Stimulated activated CD8-positive, alpha-beta memory T cell treated with anti-CD3 and anti-CD28 coated beads, Interleukin-7, amount 100 ng/mL, for 1 hour (primary cell): ENCODE measurements at places on chromosomes 3 and 15.

- no peak for DNase-seq
These were observed 70.6 kb upstream of the STT3B start for GRCh38 chr3:31462050-31462569.

GRCh38 chr3:124299831-124300230 is 307.9 kb upstream of the ROPN1 start:
- DNase-seq = no peak

DNA sequence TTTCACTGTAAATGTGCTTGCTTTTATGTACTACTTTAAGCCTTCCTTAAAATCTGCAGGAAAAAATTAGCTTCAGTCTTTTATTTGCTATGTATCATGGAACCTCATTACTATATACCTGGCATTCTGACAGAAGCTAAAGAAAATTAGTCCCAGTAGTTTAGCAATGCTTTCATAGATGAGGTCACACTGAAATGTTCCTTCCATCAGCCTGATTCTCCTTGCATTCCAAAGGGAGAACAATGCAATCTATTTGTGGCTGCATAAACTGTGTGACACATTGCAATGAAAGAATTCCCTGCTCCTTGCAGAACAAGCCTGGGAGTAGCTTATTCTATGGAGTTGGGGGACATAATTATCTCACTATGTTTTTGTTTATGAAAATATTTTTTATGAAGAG is 691.5 kb upstream of the ARPP21 start:
- DNase-seq = no peak

DNA sequence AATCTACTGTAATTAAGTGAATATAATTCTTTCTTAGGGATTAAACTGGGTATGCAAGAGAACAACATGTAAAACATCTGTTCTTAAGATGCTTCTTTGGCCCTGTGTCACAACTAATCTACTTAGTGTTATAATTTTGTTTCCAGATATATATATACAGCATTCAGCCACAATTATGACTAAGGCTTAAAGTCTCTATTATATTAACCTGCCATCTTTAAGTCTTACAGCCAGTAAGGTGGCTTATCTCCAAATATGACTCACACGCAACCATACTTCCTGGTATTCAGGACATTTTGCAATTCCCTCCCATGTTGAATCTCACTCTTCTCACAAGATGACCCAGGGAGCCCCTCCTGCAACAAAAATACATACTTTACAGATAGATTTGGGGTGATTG is 6.6 kb upstream of the KBTBD8 start:
- no peak for DNase-seq

GRCh38 chr3:27425896-27426565 is 56.8 kb upstream of the NEK10 start:
- no peak for DNase-seq

DNA sequence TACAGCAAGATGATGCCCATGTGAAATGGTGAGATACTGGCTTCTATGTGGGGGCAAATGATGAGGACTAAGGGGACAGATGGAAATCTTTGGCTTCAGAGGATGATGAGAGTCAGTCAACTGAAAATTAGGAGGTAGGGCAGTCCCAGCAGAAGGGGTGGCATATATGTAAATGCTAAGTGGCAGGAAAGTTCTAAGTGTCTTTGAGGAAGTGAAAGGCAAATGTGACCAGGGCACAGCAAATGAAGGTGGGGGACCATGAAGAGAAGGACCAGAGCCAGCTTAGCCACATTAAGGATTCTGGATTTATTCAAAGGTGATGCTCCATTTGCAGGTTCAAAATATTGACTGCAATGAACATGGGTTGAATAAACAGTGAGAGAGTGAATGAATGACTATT is 29.2 kb upstream of the LIMD1 start:
- no peak for DNase-seq

- no peak for DNase-seq
These were observed 462.2 kb downstream of the NSUN3 start for GRCh38 chr3:94525043-94525442.

DNA sequence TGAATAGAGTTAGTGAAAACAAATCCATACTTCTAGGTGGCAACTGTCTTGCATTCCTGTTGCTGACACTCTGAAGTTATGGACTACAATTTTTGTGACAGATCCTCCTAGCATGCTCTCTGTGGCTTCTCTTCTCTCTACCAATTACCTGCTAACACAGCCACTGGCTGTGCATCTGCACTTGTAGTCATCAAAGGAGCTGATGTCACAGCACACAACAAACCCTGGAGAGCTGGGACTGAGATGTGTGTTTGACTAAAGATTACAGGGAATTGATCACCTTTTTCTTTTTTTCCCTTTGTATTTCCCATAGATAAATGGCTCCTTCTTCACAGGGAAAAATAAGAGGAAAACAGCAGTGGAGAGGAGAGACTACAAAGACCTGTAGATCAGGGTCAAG is 278.4 kb upstream of the CCDC54 start:
- no peak for DNase-seq

GRCh38 chr3:157832588-157832987 is 273.6 kb downstream of the SHOX2 start:
- no peak for DNase-seq

- no peak for DNase-seq
These were observed 7.8 kb downstream of the CAMK1 start for GRCh38 chr3:9761919-9762318.

DNA sequence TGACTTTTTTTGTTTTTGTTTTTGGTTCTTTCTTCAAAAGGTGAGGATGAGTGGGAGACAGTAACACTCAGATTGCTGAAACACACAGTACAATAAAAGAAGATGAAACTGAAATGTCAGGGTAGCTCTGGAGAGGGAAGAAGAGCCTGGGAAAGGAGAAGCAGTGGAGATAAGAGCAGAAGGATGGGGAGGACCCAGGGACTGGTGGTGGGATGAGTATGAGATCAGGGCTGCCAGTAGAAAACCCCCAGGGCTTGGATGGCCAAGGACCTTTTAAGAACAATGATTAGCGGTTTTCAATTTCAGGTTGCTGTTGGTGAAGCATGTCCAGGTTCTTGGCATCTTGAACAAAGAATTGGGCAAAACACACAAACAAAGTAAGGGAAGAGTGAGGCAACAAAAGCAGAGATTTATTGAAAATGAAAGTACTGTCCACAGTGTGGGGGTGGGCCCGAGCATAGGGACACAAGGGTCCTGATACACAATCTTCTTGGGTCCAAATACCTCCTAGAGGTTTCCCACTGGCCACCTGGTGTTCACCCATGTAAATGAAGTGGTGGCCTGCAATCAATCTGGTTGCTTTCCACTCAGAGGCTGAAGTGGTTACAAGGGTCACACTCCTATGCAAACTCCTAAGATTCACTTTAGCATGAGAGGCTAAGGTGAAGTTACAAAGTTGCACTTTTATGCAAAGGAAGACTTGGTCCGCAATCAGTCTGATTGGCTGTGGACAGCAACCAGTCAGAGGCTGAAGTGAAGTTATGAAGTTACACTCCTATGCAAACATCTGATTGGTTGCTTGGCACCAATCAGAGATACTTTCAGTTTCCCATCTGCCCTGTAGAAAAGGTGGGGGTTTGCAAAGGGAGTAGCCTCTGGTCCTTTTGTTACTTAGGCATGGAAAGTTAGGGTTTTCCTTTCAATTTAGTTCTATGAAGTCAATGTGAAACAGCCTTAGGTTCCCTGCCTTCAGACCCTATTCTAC is 26.1 kb upstream of the MFSD1 start:
- DNase-seq = no peak

DNA sequence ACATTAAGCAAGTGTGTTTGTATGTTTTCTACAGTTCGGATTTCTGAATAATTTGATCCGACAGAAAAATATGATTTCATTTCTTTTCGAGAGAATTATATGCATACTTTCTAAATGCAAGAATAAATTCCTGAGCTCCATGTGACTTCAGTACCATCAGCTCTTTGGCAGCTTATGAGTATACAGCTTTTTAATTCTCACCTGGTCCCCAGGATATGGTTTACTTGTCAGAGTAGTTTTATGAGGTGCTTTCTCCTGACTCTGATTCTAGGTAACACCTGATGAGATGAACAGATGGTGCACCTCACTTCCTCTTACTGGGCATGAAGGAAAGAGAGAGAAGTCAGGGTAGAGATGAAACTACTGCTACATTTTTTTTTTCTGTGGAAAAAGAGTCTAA is 3.1 kb downstream of the HGD start:
- DNase-seq = no peak

DNA sequence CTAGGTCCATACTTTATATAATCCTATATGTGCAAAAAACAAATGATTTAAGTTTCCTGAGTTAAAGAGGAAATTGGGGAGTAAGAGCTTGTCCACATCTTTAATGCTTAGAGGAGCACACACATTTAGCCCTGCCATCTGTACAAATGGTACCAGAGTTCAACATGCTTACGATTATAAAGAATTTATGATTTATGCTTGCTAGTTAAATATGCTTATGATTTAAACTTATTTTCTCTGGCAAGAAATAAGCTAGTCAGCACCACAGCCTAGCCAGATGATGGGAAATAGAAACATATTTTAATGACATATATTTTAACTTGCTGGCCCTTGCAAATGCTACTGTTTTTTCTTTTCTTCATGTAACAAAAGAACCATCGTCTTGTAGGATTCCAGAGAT is 48.3 kb downstream of the EIF4E3 start:
- no peak for DNase-seq
